ENCODE measurements at places on chromosomes 1 and 21.

DNA sequence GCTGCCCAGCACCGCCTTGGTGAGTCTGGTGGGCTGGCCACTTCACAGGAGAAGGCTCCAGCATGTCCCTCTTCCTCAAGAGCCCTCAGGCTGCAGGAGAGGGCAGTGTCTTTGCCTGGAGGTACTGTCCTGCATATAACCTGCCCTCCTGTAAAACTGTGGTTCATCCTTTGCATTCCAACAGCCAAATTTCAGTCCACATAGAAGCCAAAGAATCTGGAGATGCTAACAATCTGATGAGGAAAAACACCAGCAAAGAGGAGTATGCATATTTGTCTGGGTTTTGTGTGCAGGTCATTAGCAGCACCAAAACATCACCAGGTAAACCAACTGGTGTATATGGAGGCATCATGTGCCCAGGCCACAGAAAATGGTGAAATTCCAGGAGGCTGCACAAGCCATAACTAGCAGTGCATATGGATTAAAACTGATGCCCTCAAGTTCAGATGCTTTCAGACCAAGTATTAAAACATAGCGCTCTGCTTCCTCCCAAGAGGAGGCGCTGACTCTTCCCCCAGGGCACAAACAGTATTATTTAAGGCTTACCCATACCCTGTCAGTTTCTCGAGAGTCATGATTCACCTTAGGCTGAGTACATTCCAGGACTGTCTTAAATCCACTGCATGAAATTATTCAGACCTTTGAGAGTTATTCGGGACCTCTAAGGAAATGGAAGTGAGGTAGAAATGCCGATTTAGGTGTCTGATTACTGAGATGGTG, 150.5 kb upstream of the COA6 start:
- DNase-seq, result no peak

DNA sequence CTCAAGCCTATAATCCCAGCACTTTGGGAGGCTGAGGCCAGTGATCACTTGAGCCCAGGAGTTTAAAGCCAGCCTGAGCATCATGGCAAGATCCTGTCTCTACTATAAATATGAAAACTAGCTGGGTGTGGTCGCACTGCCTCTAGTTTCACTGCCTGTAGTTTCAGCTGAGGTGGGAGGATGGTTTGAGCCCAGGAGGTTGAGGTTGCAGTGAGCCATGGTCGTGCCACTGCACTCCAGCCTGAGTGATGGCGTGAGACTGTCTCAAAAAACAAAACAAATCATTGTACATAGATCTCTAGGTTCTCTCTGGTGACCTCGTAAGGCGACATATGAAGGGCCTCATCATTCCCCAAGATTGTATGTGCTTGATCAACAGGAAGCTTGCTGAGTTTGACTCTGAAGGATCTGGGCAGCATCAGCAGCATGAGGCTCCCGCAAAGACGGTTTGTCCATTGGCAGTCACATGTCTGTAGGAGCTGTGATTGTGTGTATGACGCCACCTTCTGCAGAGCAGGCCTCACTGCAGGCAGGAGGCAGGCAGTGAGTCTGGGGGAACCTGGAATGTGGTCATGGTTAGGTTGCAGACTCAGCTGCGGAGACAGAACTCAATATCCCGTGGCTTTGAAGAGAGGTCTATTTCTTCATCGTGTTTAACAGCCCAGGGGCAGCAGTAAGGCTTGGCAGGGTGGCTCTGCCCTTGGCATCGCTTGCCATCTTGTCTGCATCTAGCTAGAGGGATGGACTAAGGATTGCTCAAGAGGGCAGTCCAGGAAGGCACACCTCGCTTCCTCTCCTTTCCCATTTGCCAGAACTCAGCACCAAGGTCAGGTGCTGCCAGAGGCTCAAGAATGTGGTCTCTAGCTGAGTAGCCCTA, 14.0 kb downstream of the ATP5PO start:
- DNase-seq, result no peak

- DNase-seq, result no peak
Measured at GRCh38 chr1:230191079-230191804, 124.2 kb downstream of the GALNT2 start.

GRCh38 chr1:1899266-1899966, 8.5 kb upstream of the GNB1 start:
- DNase-seq, result no peak

DNA sequence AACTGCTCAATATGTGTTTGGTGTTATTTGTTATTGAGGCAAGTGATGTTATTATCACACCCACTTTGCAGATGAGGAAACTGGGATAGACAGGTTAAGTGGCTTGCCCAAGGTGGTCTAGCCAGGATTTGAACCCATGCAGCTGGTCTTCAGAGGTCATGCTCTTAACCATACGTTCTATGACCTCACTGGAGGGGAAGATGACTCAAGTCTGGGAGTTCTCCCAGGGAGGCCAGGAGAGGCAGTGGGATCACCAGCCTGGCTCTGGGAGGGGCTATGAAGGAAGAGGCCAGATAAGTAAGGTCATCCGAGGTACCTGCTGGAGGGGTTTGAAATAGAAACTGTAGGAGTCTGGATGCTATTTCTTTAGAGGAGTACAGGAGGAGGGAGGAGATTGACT, 95.3 kb downstream of the NAV1 start:
- DNase-seq, result no peak

GRCh38 chr1:202351725-202352124, 3.2 kb downstream of the PPP1R12B start:
- no peak for DNase-seq

GRCh38 chr1:212979340-212980122, 29.2 kb downstream of the VASH2 start:
- no peak for DNase-seq

- DNase-seq, result no peak
Measured at GRCh38 chr1:175822580-175822979, 79.2 kb upstream of the TNR start.

GRCh38 chr1:27366411-27367159, at the start of gene MAP3K6:
Gene MAP3K6, minus strand, starts transcription at chr1:27366961. Its CDS starts 364 bp downstream, at chr1:27366597.
- no peak for DNase-seq

GRCh38 chr1:39620659-39621165, 18.7 kb downstream of the HEYL start:
- DNase-seq, result no peak
